Stimulated activated CD4-positive, alpha-beta T cell treated with anti-CD3 and anti-CD28 coated beads, Interleukin-1b, Interleukin-23, amount 100 ng/mL, for 4 hours (primary cell): ENCODE measurements at places on chromosomes 6 and 20.

- DNase-seq, result no peak
These were observed 4.1 kb downstream of the MDFI start for GRCh38 chr6:41642090-41642959.

GRCh38 chr6:161411265-161411944, 137.5 kb upstream of the AGPAT4 start:
- no peak for DNase-seq

DNA sequence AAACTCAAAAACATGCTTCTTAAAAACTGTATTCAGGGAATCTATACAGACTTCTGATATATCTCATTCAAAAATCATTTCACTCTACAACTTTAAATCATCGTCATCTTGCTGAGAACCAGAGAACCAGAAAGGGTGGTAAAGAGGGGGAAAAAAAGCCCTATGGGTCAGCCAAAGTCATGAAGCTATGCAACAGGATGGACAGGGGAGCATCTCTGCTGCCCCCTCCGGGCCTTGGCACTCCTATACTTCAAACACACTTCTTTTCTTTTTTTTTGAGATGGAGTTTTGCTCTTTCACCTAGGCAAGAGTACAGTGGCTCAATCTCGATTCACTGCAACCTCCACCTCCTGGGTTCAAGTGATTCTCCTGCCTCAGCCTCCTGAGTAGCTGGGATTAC, 73.5 kb upstream of the NFATC2 start:
- no peak for DNase-seq

DNA sequence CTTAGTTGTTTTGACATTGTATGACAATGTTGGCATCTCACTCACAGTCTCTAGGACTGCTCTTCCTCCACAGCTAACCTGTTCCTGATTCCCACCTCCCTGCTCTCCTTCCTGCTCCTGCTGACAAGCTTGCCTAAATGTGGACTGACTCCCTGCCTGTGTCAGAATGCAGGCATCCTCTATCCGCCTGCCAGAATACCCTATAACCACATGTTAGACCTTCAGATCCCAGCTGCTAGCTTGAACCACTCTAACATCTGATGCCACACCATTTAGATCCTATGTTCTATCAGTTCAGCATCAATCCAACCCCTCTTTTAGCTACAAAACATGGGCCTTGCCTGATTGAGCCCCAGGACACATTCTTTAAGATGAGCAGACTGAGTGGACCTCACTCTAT, 12.2 kb downstream of the FILIP1 start:
- no peak for DNase-seq

GRCh38 chr20:719816-720215, 44.2 kb upstream of the SCRT2 start:
- DNase-seq, result no peak

- DNase-seq, result no peak
These were observed 28.6 kb upstream of the GTSF1L start for GRCh38 chr20:43755390-43755789.
